ENCODE measurements at places on chromosomes 2 and 18.

- no peak for DNase-seq
These were observed 6.5 kb downstream of the EMILIN2 start for GRCh38 chr18:2853173-2853925.

- no peak for DNase-seq
These were observed 53.3 kb downstream of the MEMO1 start for GRCh38 chr2:31957354-31958139.

GRCh38 chr2:141806090-141806489 is 324.7 kb downstream of the LRP1B start:
- no peak for DNase-seq

DNA sequence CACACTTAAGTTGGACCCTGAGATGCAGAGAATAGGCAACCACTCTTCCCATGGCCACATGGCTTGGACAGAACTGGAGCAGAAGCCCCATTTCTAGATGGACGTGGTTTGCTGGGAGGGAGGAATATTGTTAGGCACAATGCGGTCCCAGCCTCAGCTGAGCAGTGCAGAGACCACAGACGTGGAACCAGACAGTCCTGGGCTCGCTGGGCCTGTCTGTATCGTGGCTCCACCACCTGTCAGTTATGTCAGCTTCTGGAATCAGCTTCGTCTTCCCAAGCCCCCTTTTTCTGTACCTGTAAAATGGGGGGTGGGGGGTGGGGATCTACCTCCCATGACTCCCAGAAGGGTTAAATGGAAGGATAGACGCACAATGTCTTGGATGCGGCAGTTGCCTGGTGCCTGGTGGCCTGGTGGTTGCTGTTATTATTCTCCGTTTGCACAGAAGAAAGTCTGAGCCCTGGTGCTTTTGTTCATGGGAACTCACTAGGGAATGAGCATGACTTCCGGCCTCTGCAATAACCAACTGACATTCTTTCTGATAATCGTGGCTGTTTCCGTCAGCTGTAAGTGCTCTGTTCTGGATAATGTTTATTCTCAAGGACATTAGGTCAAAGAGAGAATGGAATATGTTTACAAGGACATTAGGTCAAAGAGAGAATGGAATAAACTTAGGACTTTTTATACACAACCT is 31.4 kb downstream of the COLEC11 start:
- no peak for DNase-seq

DNA sequence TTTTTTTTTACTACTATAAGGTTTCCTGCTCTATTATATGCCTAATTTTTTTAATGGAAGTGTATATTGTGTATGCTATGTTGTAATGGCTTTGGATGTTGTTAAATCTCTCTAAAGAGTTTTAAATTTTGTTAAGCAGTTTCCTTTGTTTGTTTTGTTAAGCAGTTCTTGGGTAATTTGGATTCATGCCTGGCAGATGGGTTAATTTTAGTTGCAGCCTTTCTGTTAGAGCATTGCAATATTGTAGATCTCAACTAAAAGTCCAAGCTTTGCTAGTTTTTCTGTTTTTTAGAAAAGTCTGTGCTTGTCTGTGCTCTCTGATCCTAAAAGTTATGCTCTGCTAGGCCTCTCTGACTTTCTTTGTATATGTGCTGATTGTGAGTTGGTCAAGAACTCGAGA is 1229.0 kb upstream of the NRXN1 start:
- no peak for DNase-seq

DNA sequence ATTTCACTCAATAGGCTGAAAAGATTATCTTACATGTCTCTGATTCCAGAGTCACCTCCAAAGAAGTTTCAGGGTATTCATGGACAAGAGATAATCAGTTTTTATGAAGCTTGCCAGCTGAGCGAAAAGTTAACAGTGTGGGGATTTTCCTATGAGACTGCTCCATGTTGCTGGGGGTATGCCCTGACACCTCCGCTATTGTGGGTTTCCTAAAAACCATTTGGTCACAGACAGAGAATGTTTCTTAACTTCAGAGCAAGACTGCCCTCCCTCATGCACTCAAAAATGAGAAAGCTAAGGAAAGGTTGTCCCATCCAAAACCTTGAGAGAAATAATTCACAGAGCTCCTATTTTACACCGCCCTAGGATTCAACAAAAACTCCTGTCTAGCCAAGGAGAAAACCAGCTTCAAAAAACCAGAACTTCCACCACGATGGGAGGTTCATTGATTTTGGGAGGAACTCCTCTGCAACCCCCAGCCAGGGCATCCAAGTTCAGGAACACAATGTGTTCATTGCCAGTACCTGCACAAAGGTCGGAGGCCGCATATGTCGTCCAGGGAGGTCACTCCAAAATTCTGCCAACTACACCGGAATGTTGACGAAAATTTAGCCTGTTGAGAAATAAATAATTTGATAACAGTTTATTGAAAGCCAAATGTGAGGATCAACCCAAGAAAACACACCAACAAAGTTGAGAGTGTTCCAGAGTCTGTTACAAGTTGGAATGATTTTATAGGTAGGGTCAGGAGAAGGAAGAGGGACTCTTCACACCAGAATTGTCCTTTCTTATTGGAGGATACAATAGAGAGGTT is 104.3 kb downstream of the SP100 start:
- DNase-seq: no peak

DNA sequence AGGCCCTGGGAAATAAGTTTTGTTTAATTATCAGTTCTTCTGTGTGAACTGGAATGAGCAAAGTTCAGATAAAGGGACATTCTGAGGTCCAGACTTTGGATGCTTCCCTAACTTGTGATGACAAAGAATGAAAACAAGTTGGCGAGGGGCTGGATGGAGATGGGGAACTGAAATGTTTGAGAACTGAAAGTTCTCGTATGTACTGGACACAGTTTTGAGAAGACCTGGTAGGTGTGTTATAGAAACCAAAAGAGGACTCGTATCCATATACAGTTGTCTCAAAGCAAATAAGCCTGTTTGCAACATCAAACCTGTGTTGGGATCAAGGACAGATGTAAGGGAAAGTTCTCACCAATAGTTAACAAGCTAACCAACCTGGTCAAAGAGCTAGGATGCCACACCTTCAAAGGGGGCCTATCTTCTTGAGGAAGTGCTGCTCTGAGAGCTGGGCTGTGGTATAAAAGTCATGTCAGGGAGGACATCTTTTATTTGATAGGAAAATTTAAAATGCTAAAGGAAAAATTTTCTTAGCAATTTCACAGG is at the start of gene UPP2:
UPP2 (plus strand) TSS at position 493 of the 543 bp plus-strand sequence. CDS start 188 bp downstream, outside the sequence.
- no peak for DNase-seq

DNA sequence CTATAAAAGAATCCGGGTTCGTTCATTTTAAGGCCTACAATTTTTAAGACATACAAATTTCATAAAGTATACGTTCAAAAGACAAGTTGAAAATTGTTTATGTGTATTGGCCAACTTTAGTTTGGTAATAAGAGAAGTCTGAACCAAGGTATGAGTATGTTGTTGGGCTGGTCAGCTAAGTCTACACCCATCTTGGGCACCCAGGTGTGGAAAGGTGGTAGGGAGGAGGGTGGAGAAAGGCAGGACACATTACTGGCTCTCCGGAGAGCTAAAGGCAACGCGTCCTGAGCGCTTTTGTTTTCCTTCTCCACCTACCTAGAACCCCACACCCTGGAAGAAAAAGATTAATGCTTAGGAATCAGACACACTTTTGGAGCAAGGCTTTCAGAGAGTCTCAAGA is 899 bp upstream of the PELI1 start:
- DNase-seq: no peak

DNA sequence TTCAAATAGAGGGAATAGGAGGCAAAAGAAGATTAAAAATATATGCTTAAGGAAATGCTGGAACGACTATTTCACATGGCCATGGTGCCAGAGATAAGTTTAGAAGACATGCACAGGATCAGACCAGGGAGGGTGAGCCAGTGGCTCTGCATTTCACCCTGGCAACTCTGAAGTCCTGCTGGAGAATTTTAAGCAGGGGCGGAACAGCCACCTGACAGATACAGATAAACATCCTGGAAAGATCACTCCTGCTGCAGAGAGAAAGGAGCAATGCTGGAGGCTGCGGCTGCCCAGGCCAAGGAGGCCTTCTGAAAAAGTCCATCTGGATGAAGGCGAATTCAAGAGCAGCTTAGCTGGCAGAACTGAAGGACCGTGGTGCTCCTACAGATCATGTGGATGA is 755.9 kb downstream of the RNF144A start:
- no peak for DNase-seq

GRCh38 chr18:63223837-63224236 is 95.7 kb downstream of the BCL2 start:
- DNase-seq: no peak

GRCh38 chr2:234075947-234076346 is 25.4 kb downstream of the SPP2 start:
- DNase-seq: no peak

DNA sequence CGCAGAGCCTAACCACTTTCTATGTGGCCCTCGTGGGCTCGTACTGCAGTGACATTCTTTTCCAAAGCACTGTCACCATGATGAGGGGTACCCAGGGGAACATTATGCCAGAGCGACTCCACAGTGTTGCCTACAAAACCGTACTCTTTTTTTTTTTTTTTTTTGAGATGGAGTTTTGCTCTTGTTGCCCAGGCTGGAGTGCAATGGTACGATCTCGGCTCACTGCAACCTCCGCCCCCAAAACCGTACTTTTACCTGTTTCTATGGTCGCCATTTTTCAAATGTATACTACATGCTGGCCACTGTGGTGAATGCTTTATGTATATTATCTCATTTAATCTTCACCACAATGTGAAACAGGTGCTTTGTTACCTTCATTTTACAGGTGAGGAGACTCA is 4.3 kb downstream of the PLEK start:
- DNase-seq: no peak

GRCh38 chr2:236078297-236079255 is 89.6 kb downstream of the GBX2 start:
- no peak for DNase-seq

GRCh38 chr2:60873381-60873780 is 8.0 kb upstream of the REL start:
- no peak for DNase-seq

DNA sequence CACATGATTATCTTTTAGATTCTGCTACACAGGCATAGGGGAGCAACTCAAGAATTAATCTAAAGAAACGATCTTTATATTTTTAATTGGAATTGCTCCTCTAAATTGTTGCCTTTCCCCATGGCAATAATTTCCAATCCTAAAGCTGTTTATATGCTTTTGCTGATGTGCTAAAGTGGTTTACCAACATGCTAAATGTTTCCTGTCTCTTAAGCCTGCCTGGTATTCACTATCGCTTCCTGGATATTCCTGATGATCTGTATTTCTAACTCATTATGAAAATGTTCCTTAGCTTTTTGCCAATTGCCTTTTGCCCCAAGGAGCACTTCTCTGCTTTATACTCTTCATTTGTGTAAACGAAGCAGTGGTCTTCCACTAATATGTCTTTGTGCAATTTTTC is 65.8 kb downstream of the PTPN2 start:
- no peak for DNase-seq

DNA sequence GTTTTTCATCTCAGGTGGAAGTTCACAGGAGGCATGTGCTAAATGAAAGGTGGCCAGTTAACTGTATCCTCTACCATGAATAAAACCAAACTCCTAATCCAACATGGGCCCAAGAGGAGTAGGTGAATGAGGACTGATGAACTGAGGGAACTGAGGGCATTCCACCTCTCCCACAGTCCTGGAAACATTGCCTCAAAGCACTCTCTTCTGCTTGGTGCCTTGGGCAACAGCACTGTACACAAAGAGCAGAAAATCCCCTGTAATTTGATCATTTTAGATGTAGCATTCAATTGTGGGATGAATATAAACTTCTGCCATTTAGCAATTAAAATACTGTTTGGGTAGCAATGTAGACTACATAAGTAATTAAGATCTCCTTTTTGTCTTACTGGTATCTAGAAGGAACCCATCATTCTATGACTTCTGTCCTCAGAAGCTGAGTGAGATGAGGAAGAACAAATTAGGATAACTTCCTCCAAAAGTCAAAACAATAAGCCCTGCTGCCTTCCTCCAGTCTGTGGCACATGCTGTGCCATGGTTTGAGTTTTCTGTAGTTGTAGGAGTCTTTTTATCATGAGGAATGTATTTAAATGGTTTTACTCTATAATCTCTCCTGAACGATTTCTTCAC is 86.7 kb upstream of the ZEB2 start:
- no peak for DNase-seq

DNA sequence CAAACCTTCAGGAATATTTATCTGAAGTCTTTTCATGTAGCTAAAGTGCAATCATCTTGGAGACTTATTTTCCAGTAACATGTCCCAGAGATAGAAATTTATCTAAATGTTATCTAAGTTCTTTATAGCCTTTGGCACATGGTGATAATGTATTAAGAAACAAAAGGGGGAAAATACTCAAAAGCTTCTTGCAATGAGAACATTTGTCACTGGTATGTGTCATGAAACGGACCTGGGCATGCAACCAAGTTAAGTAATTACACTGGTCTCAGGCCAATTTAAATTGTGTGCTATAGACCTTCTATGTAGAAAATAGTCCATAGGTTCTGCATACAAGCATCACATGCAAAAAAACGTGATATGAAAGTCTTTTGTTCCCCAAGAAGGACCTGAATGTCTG is 136.2 kb downstream of the SLC8A1 start:
- DNase-seq: no peak

All from suprapubic skin (tissue), 4 donors.